Mucosa of gallbladder (tissue), 1 donor: ENCODE measurements at places on chromosomes 12 and 14.

GRCh38 chr12:69873429-69873828 is 48.4 kb downstream of the MYRFL start:
- DNase-seq: no peak

- DNase-seq: no peak
These were observed 207.3 kb downstream of the AEBP2 start for GRCh38 chr12:19646599-19646998.

- no peak for DNase-seq
These were observed 420.7 kb downstream of the ADAMTS20 start for GRCh38 chr12:43131301-43131700.

DNA sequence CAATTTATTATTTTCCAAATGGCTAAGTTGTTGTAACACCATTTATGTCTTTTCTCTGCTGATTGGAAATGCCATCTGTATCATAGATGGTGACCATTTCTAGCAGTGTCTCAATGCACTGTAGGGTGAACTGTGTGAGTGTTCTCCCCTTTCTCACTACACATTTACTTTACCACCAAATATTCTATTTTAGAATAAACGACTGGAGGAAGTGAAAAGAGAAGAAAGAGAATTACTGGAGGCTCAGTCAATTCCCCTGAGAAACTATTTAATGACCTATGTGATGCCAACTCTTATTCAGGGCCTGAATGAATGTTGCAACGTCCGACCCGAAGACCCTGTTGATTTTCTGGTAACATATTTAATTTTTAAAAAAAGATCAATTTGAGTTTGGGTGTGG is 15.5 kb upstream of the PAPOLA start:
- no peak for DNase-seq

- no peak for DNase-seq
These were observed 81.1 kb upstream of the RFLNA start for GRCh38 chr12:124213666-124214347.

DNA sequence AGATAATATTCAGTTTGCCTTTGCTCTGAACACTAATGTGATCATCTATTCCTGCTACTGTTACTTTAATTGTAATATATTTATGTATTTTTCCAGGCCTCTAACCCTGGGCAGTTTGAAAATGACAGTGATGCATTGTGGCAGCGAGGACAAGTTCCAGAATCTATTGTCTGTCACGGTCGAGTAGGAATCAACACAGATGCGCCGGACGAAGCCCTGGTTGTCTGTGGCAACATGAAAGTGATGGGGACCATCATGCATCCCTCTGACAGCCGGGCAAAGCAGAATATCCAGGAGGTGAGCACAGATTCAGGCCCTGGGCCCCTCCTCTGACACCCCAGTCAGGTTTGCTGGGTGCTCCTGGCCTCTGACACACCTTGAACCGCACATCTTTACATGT is 78.5 kb downstream of the MYRFL start:
- DNase-seq: no peak

- DNase-seq: no peak
These were observed 8.4 kb downstream of the TWF1 start for GRCh38 chr12:43797561-43798217.

- no peak for DNase-seq
These were observed 148.7 kb downstream of the DYRK2 start for GRCh38 chr12:67797185-67797741.

- no peak for DNase-seq
These were observed 3.5 kb downstream of the B3GNT4 start for GRCh38 chr12:122206976-122207375.

DNA sequence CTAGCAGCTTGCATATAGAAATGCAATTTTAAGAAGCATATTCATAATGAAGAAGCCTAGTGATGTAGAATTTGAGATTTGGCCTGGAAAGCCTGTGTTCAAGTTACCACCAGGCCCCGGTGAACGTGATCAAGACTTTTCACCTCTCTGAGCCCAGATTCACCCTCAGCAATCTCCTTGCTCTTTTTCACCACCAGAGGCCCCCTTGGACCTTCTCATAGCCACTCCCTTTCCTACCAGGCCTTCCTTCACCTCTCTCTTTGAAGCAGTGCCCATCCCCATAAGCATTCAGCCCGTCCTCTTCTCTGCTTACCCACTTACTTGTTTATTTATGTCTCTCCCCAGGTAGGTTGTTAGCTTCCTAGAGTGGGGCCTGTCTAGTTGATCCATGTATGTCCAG is 1280.9 kb downstream of the AACS start:
- DNase-seq: no peak

GRCh38 chr12:80636832-80637231 is 70.6 kb upstream of the MYF6 start:
- DNase-seq: no peak

- DNase-seq: no peak
These were observed 58.9 kb upstream of the EEA1 start for GRCh38 chr12:92987846-92988621.

GRCh38 chr12:67593041-67593440 is 55.5 kb upstream of the DYRK2 start:
- peak; percentile 89 for DNase-seq

DNA sequence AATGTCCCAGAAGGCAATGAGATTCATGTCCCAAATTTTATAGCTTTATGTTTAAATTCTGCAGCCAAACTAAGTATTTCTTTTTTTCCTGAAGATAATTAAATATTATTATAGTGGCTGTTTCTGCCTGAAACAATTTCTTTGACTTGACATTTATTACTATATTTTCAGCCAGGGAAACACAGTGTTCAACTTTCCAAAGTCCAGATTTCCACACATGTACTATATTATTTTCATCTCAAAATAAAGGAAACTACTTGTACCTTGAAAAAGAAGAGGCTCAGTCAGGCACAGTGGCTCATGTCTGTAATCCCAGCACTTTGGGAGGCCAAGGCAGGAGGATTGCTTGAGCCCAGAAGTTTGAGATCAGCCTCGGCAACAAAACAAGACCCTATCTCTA is 77.8 kb upstream of the BTG1 start:
- no peak for DNase-seq

GRCh38 chr14:94728950-94729349 is 41.0 kb downstream of the GSC start:
- DNase-seq: no peak

GRCh38 chr14:100911665-100912316 is 8.3 kb upstream of the RTL1 start:
- no peak for DNase-seq

- no peak for DNase-seq
These were observed 139.2 kb downstream of the RBM19 start for GRCh38 chr12:113826805-113827538.

DNA sequence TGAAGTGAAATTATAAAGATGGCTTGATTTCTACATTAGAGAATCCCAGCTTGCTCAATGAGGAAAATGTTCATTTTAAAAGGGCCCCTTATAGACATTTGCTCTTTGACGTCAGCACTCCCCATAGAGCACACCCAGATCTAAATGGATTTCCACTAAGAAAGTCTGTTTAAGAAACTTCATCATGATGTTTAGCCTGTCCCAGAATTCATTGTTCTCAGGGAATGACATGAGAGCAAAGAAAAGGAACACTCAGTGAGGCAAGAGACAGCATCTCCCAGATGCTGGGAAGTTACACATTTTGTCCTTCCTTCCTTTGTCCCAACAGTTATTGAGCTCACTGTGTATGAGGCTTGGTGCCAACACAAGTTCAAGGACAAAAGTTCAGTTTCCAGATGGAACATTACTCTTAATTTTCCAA is 4.9 kb downstream of the PHLDA1 start:
- DNase-seq: no peak

- DNase-seq: no peak
These were observed 368.3 kb downstream of the ADGRD1 start for GRCh38 chr12:131321988-131322387.

DNA sequence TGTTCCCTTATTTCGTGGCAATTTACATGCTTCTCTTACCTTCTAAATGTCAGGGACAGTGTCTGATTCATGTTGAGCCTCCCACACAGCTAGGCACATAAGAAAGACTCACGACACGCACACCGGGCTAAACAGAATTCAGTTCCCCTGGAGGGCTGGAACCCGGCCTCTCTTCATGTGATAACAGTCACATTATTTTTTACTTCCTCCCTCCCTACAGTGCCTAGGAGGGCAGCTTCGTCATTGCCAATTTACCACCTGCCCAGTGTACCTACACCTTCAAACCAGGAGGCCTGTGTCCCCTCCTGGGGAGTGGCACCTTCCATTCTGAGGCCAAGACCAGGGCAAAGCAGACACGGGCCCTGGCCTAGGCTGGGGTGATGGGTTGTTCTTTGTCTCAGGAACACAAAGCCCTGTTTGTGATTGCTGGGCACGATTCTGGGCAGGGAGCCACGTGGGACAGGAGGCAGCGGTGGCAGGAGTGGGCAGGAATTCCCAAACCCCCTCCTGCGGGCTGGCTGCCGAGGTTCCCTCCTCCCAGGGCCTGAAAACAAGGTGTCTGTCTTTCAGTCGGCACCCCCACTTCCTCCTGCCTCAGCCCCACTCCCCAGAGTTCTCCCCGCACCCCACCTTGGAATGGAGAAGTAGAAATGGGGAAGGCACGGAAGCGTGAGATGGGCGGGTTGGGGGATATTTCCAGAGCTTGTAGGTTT is 6.8 kb upstream of the RASAL1 start:
- peak; percentile 35 for DNase-seq

DNA sequence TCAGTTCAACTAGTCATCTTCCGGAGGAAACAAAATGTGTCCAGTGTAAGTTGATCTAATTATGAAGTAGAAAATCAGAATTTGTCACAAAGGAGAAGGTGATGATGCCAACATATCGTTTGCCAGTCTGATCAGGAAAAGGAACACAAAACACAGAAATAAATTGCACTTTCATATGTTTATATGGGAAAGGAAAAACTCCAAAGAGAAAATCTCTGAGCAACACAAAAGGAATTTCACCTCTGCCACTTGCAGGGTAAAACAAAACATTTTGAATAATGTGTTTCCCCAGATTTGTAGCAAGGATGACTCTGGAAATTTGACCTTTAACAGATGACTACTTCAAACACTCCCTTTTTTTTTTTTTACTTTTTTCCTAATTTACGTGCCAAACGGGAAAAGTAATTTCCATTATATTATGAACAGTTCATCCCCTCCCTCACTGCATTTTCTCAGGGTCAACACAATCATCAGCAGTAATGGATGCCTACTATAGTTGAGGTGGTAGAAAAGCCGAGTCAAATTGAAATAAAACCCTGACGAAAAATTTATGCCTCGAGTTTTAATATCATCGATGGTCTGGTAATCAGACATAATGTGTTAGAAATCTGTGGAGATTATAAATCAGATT is 25.6 kb downstream of the MGAT4C start:
- no peak for DNase-seq

DNA sequence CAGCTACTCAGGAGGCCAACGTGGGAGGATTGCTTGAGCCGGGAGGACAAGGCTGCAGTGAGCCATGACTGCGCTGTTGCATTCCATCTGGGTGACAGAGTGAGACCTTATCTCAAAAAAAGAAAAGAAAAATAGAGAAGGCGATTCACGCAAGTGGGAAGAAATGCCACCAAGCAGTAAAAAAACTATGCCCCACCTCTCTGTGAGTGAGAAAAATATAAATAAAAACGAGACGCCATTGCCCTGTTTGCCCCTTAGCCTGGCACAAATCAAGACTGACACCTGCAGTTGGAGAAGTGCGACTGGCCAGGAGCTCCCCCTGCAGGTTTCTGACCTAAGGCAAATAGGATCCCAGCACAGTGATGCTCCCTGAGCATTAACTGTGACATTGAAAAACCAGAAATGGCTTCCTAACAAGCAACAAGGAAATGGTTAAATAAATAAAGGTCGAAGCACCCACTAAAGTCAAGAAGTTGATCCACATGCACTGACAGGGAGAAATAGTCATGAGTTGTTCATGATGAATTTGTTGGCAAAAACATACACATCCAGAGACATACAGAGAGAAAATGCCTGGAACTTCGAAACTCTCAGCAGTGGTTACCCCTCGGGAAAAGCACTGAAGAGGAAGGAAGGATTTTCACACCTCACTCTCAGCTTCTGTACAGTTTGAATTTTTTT is 21.1 kb downstream of the GSC start:
- DNase-seq: peak; percentile 29

DNA sequence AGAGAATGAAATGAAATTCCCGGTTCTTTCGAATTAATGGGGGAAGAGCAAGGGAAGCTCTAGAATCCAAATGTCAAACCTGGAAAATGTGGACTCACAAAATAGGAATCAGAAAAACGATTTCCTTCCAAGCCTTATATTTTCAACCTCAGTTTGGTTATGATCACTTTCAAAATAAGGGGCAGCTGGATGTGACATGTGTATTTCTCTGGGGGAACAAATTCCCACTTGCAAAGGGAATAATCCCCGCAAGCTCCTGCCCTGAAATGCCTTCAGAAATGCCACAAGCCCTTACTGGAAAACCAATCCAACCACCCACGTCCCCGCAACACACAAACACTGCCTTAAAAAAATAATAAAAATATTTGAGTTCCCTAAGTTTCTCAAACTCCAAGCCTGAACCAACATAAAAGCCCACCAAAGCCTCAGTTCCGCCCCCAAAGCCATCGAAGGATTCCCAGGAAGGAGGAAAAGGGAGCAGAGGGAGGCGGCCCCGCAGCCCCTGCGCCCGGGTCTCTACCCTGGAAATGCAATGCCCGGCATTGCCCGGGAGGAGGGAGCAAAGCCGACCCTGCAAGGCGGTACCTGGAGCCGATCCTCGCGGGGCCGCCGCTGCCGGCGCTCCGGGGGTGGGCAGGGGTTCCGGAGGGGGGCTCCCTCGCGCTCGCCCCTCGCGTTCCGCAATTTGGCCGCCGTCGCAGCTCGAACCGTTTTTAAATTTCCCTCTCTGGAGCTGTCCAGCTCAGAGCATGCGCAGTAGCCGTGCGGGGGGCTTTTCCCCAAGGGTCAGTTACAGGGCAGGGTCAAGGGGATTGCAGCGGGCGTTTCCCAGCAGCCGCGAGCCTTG is at the start of gene FOXN4:
Gene FOXN4, minus strand, starts transcription at position 751 of the 847 bp plus-strand sequence. CDS start 963 bp downstream, outside the sequence.
- no peak for DNase-seq

GRCh38 chr12:123041042-123041531 is 60.6 kb downstream of the ARL6IP4 start:
- DNase-seq: no peak
